Activated CD4-positive, CD25-positive, alpha-beta regulatory T cell treated with anti-CD3 and anti-CD28 coated beads, Interleukin-2, amount 50 U/mL, for 72 hours (primary cell): ENCODE measurements at places on chromosomes 1 and 21.

GRCh38 chr1:39158327-39159086, 46.0 kb upstream of the MACF1 start:
- no peak for DNase-seq

- DNase-seq: peak; percentile 15
These were observed 143.7 kb upstream of the RUNX3 start for GRCh38 chr1:25073640-25074270.

- DNase-seq: no peak
These were observed 56.6 kb downstream of the AGPAT3 start for GRCh38 chr21:43921571-43921978.

DNA sequence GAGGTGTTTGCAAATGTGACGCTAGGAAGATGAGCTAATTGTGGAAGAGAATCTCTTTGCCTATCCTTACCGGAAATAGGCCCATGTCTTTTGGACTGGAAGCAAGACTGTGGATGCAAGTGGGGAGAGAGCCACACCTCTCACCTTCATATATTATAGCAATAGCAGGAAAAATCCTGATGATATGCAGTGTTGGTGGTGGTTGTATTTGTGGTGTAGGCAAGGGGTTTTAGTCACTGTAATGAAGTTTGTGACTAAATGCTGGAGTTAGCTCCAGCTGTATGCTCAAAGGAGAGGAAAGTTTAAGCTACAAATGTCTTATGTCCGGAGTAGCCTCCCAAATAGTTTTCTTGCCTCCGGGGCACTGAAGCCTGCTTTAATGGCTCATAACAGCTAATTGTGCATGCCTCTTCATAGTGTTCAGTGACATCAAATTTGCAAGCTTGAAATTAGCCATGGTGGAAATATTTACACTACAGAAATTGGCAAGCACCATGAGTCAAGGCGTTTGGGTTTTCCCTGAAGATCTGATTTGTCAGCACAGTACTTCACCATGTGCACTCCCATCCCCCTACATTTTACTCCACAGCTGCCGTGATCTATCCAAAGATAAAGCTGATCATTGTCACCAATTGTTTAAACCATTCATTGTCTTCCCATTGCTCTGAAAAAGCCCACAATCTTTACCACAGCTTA, 102.6 kb upstream of the ZNF644 start:
- no peak for DNase-seq

GRCh38 chr1:94193128-94193527, 44.3 kb downstream of the ARHGAP29 start:
- DNase-seq: no peak

DNA sequence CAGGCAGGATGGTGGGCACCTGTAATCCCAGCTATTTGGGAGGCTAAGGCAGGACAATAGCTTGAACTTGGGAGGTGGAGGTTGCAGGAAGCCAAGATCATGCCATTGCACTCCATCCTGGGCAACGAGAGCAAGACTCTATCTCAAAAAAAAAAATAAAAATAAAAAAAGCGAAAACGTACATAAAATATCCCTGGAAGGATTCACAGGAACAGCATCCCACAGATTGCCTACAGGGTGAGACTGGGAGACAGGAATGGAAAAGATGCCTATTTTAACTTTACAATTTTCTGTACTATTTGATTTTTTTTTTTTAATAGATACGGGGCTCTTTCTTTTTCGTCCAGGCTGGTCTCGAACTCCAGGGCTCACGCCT, 604 bp upstream of the NBPF3 start:
- no peak for DNase-seq

- no peak for DNase-seq
These were observed 59.8 kb upstream of the ETV3 start for GRCh38 chr1:157197906-157198435.

DNA sequence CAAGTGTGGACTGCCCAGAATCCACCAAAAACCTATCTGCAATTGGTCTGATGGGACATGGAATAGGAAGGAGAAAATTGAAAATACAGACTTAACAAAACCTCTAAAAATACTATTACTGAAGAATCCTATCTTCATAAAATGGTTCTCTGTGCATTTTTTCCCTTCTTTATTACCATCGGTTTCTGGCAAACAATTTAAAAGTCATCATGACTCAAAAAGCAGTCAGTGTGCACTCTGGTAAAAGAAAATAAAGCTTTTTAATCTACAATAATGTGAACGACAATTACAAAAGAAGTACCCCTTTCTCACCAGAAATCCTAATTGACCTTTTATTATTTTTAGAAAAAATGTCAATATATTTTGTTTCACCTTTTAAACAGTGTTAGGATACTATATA, 186.3 kb downstream of the TPR start:
- DNase-seq: no peak

DNA sequence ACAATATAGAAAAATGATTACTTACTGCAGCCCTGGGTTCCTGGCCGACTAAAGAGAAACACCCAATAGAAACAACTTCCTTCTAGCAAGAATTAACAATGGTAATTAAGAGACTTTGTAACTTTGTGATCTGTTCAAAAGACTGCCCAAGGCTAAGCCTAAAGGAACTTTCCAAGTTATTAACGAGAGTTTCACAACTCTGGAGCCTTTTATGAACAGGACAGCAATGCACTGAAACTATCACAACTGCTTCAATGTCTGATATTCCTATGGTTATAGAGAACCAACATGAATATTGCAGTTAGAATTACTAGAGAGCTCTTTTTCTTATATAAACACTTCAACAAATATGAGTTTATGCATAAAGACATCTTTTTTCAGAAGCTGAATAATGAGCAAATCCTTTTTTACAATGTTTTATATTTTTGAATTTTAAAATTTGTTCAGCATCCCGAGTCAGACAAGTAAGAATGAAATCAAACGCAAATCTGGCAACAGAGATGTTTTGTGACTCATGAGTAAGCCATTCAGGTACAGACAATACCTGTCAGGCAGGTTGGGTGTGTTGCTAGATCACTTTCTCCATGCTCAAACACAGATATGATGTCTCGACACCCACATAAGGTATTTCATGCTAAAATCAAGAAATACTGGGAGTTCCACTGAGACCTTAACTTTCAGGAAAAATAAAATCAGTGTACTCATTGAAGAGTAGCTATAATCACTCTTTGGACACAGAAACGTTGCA, 22.2 kb upstream of the KCNJ15 start:
- DNase-seq: no peak

DNA sequence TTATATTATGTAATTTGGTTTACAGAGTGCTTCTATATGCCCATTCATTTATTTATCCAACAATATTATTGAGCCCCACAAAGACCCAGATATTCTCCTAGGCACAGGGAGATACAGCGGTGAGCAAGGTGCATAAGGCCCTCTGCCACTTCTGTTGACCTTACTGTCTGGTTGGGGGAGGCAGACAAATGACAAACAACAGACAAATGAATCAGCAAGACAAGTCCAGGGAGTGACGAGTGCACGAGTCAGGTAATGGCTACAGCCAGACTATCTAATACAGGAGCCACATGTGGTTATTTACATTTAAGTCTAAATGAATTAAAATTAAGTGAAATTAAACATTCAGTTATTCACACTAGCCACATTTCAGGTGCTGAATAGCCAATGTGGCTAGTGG, 22.0 kb upstream of the BCAR3 start:
- no peak for DNase-seq

GRCh38 chr21:29185172-29185571, 54.7 kb downstream of the MAP3K7CL start:
- DNase-seq: no peak

GRCh38 chr1:116326486-116326885, 46.6 kb upstream of the ATP1A1 start:
- no peak for DNase-seq

DNA sequence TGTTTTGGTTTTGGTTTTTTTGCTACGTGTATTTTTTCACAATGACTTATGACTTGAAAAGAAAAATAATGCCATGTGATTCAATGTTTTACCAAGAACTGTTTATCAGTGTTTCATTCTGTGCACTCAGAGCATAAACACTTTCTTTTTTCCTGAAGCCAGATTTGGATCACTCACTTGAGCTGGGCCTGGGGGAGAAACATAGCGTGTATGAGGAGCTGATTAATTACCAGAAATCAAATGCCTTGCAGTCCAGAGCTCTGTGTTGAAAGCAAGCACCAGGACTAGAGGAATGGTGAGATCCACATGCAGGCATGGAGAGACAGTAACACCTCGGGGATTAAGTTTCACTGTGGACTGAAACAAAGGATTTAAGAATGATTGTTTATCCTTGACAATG, 642.1 kb upstream of the ADGRL2 start:
- DNase-seq: no peak

DNA sequence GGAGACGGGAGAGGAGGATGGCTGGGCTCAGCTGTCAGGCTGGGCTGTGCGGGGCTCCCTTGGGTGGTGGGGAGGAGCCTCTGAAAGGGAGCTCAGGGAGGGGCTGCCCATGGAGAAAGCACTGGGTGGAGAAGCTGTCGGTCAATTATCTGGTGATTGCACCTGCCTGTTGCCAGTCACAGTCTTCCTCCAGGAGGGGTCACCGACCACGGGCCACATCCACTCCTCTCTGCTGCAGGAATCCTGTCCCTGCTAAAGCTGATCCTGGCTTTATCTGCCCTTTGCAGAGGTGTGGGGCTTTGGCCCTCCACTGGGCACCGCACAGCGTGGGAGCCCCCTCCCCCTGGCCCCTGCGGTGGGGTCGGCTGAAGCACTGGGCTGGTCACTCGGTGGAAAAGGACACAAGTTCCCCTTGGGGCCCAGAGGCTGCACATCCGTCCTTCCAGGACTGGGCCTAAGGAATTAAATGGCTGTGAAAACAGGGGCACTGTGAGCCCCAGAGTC, 21.8 kb upstream of the COL18A1 start:
- no peak for DNase-seq

DNA sequence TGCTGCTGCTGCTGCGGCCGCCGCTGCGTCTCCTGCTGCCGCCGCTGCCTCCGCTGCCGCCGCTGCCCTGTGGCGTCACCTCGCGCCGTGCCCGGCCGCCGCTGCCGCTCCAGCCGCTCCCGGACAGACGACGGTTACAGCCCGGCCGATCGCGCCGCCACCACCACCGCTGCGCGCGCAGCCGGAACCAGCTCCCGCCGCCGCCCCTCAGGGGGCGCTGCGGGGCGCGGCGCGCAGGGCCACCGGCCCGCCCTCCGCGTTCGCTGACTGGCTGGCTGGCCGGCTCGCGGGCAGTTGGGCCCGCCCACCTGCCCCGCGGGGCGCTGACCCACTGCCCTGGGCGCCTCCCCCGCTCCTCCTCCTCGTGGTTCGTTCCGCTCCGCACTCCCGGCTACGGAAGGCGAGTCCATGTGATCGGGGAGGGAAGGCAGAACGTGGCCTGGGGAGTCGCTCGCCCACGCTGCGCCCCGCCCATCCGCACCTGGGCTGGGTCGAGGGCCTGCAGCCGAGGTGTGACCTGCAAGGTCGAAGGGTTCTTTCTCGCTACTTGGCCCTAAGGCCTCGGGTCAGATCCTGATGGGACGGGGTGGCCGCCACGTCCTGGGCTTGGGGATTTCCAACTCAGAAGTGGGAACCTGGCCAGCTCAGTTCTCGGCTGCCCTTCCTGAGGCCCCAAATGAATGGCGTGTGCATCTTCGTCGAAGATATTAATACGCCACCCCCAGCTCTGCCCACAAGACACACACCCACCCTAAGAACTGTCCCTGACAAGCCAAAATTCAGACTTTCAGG, at the start of gene PTP4A2:
Gene PTP4A2 (minus strand): TSS at position 185 of the 792 bp plus-strand sequence. CDS start 19,303 bp downstream, outside the sequence.
- peak; percentile 88 for DNase-seq

- DNase-seq: no peak
These were observed 122.7 kb downstream of the GABPA start for GRCh38 chr21:25857308-25858074.

- DNase-seq: no peak
These were observed 19.0 kb upstream of the CENPF start for GRCh38 chr1:214583824-214584554.

GRCh38 chr1:51843948-51844347, 34.6 kb downstream of the NRDC start:
- no peak for DNase-seq
